Naive thymus-derived CD4-positive, alpha-beta T cell (primary cell): ENCODE measurements at places on chromosomes 16 and 17. TPM values are rescaled to one million over a fixed set of nuclear protein-coding genes. Genes with fewer than 3 reads are reported as not detected.

IL34 gene
- total RNA-seq: not detected in 2 replicates

CDH5 gene
- total RNA-seq: not detected

ZNF688 gene
- total RNA-seq: 8.8 TPM

MPV17L gene
- total RNA-seq: 0.31 TPM in 1 of 2 replicates, not detected in the other

ZFPM1 gene
- 18.1 TPM for total RNA-seq

AANAT gene
- total RNA-seq: not detected

SDR42E1 gene
- total RNA-seq: 9.7 TPM
